H9 (cell line): ENCODE measurements at places on chromosomes 5 and 9. TPM values are rescaled to one million over a fixed set of nuclear protein-coding genes. Genes with fewer than 3 reads are reported as not detected.

Gene NDST1
- 59.2 and 65.5 TPM in 2 replicates for total RNA-seq

Gene EMB
- total RNA-seq, result 38.1 and 39.4 TPM in 2 replicates

Gene ZBTB34
- 15.6 and 15.8 TPM in 2 replicates for total RNA-seq

Gene TUT7
- 22.9 and 23.1 TPM in 2 replicates for total RNA-seq

Gene HTR1A
- 0.55 and 0.79 TPM in 2 replicates for total RNA-seq

Gene MAP1B
- 67.1 and 67.5 TPM in 2 replicates for total RNA-seq
